ENCODE measurements at places on chromosomes 3 and 15.

- no peak for DNase-seq
Measured at GRCh38 chr15:69914960-69915359, 182.8 kb downstream of the TLE3 start.

DNA sequence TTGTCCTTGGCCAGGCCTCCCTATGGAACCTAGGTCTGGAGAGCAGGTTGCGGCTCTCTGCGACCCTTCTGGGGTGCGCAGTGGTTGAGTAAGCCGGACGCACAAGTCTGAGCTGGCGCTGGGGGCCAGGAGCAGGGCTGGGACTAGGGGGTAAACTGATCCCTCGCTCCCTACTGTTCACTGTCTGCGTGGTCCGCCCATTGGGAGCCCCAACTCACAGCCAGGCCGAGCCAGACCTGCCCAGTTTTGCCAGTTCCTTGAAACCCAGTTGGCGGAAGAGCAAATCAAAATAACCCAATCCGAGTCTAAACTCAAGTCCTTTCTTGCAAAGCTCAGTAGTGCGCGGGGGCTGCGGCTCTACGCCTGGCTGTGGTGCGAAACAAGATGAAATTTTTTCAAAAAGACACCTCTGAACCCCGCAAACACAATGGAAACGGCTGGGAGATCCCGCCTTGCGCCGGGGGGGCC lies 17.5 kb downstream of the RGMA start:
- DNase-seq, result no peak

DNA sequence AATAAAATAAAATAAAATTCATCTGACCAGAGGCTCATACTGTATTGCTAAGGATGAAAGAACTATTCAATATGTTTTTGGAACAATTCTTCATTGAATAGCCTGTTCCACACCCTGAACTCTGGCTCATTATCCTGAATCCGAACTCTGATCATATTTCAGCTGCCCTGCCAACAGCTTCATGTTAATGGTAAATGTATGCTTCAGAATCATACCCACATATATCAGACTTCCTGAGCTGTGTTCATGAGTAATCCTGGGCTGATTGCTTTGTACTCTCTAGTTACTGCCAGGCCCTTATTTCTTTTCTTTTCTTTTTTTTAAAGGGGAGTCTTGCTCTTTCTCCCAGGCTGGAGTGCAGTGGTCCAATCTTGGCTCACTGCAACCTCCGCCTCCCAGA lies 11.8 kb downstream of the INO80 start:
- DNase-seq, result no peak

GRCh38 chr3:42733501-42734262 lies 31.1 kb upstream of the HHATL start:
- no peak for DNase-seq

GRCh38 chr3:27715454-27715806 lies 6.7 kb downstream of the EOMES start:
- DNase-seq, result no peak

DNA sequence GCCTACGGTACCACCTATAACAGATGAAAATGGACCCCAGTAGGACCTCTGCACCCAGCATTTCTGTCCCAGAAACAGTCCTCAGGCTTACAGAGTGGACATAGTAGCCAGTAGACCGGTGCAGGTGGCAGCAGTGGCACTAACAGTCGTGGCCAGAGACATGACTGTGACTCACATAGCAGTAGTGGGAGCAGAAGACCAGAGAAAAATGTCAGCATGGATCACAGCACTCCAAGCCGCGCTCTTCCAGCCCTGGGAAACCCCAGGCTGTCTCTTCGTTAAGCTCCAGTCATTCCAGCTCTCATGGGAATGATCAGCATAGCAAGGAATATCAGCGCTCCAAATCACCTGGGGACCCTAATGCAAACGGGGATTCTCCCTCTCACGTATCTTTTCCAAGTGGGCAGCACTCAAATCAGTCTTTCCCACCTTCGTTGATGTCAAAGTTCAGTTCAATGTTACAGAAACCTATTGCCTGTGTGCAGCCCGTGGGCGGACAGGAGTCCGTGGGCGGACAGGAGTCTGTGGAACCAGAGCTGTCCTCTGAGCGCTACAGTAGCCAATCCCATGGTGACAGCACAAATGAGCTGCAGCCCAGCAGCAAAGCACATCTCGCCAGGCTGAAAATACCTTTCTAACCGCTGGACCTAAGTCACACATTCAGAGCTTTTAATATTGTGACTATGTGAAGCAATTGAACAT lies 10.5 kb downstream of the BFSP2 start:
- no peak for DNase-seq

DNA sequence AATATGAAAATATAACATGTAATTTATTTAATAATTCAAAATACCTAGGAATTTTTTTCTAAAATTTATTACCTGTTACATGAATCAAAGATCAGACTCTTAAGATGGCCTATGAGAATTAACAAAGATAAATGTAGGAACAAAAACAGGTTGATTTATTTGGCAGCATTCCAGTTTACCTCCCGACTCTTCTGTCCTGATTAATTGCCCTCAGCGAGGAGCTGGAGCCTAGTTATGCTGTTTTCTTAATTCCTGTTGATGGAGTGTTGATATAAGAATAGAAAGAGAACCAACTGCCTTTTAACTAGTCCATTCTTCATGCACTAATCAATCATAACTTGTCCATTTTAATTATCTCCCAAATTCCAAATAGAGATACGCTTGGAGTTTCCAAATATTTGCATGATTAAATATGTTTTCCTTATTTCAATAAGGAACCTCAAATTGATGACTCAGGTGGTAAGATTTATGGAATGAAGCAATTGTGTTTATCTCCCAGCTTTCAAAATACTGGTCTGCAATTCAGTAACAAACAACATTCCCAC lies 10.6 kb upstream of the CPB1 start:
- no peak for DNase-seq

DNA sequence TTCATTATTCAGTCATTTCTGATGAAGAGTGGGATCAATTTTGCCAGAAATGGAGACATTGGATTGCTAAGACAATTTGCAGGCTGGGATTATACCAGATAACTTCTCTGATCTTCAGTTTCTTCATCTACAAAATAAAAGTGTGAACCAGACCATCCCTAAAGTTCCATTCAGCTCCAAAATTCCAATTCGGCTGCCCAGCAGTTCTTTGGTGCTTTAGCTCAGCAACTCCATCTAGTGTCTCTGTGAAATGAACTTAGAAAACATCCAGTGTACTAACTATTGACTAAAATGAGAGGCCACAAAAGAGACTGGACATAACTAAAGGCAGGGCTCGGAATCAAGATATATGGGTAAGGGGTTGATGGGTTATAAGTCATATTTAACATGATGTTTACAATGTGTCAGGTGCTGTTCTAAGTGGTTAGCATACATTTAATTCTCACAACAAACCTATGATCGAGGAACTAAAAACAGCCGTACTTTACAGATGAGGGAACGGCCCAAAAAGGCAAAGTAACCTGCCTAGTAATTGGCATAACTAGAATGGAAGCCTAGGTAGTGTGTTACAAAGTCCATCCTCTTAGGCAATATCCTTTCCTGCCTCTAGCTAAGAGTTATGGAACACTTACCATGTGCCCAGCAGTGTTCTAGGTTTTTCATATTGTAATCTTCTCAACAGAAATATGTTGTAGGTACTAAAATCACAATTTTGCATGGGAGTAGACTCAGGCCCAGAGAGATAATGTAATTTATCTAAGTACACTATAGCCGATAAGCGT lies 17.0 kb downstream of the THAP10 start:
- DNase-seq, result no peak

GRCh38 chr3:193784822-193785221 lies 191.8 kb downstream of the OPA1 start:
- DNase-seq, result no peak

DNA sequence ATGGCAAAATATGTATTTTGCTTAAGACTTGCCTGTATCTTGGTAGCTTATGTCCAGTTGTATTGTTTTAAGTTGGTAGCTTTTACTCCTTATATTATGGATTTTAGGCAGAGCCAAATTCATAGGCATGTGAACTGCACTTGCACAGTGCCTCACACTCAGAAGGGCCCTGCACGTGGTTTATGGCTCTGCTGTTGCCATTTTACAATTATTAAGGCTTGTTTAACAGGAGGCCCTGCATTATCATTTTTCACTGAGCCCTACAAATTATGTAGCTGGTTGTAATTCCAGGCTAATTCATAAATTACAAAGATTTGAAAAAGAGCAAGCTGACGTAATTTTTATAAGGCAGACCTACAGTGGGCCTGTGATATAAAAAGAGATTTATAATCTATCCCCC lies 537.6 kb upstream of the UBE2E2 start:
- no peak for DNase-seq

- peak; percentile 32 for DNase-seq
Measured at GRCh38 chr3:119647171-119647570, 13.2 kb downstream of the POPDC2 start.

DNA sequence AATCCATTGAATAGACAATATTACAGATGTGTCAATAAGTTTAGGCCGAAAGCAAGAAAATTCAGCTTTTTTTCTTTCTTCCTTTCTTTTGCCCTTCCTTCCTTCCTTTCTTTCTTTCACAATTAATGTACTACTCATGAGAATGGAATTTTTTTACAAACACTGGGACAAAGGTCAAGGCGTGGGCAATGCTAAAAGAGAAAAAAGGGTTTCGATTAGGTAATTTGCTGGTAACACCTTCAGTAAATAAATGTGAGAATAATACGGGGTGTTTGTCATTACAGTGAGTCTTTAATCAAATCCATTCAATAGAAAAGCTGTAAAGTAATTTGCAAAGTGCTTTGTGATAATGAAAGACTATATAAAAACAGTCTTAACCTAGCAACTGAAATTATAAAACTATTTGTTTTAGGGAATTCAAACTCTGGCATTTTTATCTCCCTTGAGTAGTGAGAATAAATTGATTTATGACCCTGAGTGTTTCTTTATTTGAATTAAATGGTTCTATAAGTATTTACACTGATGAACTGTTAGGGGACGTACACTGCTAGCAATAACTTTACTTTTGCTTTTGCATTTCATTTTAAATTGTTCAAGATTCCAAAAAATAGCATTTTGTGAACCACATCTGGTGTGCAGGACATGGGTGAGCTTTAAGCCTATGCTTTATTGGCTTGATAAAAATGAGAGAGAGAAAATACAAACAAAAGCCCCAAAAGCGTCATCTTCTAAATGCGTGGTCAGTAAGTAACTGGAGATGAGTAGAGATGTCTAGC lies 104.2 kb upstream of the THRB start:
- DNase-seq, result no peak

DNA sequence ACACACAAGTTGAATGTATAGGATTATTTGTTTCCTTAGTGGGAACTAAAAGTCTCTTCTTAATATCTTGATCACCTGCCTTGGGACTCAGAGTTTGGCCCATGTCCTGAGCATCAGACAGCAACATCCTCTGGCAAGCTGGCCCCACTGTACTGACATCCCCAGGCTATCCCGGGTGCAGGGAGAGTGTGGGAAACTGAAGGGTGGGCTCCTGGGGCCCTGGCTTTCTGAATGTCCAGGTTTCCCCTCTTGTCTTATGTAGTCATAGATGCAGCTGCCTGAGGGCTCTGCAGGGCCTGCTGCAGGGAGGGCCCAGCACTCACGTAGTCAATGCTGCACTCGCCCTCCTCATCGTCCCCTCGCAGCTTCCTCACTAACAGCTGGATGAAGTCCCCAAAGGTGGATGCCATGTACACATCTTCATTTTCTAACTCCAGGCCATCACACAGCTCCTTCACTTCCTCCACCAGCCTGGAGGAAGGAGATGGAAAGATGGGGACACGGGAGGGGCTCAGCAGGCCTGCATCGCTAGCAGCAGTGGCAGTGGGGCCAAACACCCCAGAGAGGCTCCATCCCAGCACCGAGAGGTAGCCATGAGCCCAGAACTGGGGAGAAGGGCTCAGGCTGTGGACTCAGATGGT lies 42.8 kb downstream of the ALDH1L1 start:
- no peak for DNase-seq

DNA sequence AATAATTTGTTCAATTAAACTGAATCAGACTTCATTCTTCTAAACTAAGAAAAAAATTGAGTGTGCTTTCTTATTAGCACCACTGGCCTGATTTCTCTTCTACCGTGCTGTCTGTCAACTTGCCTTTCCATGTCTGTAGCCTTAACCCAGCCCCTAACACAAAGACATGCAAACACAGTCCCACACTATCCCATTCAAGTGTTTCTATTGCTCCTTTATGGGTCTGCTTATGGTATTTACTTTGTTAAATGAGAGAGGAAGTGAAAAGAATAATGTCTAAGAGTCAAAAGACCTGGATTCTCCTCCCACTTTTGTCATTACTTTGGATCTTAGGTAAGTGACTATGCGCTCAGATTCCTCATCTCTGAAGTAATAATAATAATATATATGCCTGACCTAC lies 55.3 kb downstream of the GTF2E1 start:
- no peak for DNase-seq

- DNase-seq, result no peak
Measured at GRCh38 chr15:38002883-38003477, 68.5 kb downstream of the TMCO5A start.

DNA sequence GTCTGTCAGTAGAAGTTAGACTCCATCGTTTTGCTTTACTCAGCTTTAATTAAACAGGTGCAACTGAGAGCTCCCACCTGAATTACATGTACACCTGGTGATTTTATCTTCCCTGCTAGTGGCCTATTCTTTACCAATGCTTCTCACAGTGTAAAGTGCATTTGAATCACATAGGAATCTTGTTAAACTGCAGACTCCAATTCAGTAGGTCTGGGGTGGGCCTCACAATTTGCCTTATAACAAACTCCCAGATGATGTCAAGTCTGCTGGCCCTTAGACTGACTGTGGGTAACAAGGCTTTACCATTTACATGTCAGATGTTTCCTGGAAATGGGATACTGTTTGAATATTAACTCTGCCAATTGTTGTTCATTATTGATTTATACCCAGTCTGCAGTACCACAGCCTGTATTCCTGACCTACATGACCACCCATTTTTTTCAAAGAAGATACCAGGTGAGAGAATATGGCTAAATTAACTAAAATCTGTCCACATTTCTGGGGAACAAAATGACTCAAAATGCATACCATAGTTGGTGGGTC lies 37.2 kb downstream of the CMSS1 start:
- DNase-seq, result no peak

DNA sequence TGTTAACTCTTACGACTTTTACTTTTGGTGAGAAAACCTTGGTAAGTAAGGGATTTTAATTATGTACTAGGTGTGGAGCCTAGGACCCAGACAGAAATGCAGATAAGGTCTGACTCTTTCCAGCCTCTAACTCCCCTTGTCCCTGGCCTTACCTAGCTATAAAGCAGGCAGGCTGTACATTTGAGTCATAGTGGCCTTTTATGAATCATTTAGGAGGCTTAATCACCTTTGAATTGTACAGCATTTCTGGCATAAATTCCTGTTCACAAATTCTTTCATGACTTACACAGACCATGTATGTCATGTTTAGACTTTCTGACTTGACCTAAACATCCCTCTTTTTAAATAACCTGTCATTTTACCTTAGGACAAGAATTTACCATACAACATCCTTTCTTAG lies 47.4 kb downstream of the CHCHD4 start:
- no peak for DNase-seq
